LHCN-M2 (cell line): ENCODE measurements at places on chromosomes 7 and 10. TPM values are rescaled to one million over a fixed set of nuclear protein-coding genes. Genes with fewer than 3 reads are reported as not detected.

Gene CREB5
- total RNA-seq, result 6.5 and 9.0 TPM in 2 replicates

Gene NUTM2A
- total RNA-seq, result 0.06 and 0.26 TPM in 2 replicates

Gene SMKR1
- total RNA-seq, result 0.46 and 0.71 TPM in 2 replicates

Gene CLEC5A
- not detected in 2 replicates for total RNA-seq

Gene PTPN20
- not detected in 2 replicates for total RNA-seq

Gene NUTM2D
- total RNA-seq, result 0.90 and 1.4 TPM in 2 replicates

Gene HOXA4
- 7.5 and 8.9 TPM in 2 replicates for total RNA-seq

Gene FAM241B
- total RNA-seq, result not detected in 2 replicates

Gene TRPV6
- total RNA-seq, result not detected in 2 replicates

Gene CPN1
- not detected in 2 replicates for total RNA-seq

Gene ASZ1
- total RNA-seq, result not detected in 2 replicates

Gene NUTM2E
- 0.06 TPM in 1 of 2 replicates, not detected in the other for total RNA-seq

GRCh38 chr7:124989911-124990310 lies 60.3 kb upstream of the POT1 start:
- DNase-seq, result peak; percentile 4

- no peak for DNase-seq
These were observed 1140.9 kb downstream of the XPNPEP1 start for GRCh38 chr10:108782411-108782810.

DNA sequence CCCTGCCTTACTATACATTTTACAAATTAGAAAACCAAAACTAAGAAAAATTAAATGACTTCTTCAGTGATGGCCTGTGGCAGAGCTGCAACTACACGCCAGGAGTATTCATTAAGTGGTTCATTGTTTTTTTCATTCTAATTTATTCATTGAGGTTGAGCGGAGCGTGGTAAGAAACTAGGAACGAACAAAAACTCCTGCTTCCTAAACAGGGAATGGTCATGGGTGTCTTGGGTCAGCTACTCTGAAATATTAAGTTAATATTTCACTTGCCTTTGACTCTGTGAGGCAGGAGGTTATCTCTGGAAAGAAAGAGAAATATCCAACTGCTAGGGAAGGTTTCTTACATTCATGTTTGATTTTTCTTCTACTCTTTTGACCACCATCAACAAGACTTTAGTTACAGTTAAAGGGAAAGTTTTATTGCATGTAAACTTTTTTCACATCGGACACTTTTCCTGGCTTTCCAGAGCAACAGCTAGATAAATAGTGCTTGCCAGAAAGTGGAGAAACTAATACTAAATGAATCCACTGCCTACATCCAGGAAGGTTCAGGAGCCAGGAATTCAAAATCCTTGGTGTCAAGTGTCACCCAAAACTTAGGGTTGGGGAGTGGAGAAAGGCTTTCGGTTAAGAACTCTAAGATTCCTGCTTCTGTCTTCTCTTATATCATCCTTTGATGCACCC lies 896 bp upstream of the GNG11 start:
- DNase-seq, result peak; percentile 52

- DNase-seq, result no peak
These were observed 12.9 kb upstream of the SORBS1 start for GRCh38 chr10:95573964-95574604.

- no peak for DNase-seq
These were observed 179.5 kb downstream of the DNAJB6 start for GRCh38 chr7:157516311-157516710.

DNA sequence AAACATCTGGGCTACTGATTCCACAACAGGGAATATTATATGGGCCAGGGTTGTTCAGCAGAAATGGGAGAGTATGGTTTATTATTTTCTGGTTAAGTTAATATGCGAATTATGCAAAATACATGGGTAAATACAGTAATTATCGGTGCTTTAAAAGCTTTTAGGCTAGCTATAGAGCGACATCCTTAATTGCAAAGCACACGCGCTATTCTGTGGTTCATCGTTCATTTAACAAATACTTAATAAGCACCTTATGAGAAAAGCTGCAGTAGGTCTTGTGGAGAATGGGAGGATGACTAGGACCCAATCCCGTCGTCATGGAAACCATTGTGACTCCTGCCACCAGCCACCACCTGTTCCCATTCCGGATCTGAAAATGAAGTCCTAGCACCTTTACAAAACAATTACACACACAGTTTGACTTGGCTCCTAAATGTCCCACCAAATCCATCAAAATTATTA lies 623 bp upstream of the CEP41 start:
- peak; percentile 83 for DNase-seq

- no peak for DNase-seq
These were observed 487.1 kb downstream of the TCERG1L start for GRCh38 chr10:130824230-130825014.

- DNase-seq, result no peak
These were observed 318.6 kb upstream of the PHF14 start for GRCh38 chr7:10655031-10655430.

- no peak for DNase-seq
These were observed at the start of gene CREB5 for GRCh38 chr7:28411876-28412662. CREB5 (plus strand) TSS chr7:28412518; CDS start chr7:28412915, 397 bp downstream.

DNA sequence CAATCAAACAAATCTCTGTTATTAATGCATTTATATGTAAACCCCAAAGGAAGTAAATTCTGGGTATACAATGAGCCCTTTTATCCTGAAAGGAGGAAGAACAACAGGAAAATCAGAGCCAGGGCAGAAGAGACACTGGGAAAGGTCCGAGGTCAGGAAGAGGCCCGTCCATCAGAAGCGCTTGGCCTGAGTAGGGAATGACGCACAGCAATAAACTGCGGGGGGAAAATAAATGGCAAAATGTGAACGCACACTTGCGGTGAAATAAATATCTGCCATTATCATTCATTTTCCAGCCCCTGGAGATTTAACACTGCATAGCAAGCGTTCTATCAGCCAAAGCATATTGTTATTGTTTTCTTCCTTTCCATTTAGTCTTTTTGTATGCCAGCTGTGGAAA lies 243.4 kb downstream of the COBL start:
- no peak for DNase-seq

GRCh38 chr7:129750091-129750490 lies 138.6 kb downstream of the NRF1 start:
- DNase-seq, result no peak

DNA sequence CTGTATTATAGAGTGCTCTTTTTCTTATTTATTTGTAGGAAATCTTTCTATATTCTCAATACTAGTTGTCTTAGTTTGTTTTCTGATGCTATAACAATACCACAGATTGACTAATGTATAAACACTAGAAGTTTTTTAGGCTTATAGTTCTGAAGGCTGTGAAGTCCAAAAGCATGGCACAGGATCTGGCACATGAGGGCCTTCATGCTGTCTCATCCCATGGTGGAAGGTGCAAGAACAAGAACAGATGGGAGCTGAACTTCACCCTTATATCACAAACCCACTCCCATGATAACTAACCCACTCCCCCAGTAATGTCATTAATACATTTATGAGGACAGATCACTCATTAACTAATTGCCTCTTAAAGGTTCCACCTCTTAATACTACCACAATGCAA lies 109.7 kb downstream of the AVL9 start:
- no peak for DNase-seq

DNA sequence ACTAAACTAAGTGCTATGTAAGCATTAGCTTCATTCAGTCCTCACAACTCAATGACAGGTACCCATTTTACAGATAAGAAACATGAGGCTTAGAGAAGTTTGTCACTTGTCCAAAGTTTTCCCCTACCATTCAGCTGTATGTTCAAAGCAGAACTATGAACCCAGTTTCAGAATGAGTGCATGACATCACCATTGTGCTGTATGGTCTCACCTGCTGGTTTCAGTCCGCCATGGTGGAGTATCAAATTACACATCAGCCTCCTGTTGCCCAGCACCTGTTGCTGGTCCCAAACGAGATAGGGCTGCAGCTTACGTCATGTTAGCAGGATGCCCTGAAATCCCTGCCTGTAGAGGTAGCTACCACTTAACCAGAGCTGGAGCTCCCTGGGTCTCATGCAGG lies 95.0 kb downstream of the DYNC1I1 start:
- DNase-seq, result peak; percentile 15

GRCh38 chr10:13555884-13556510 lies 27.2 kb upstream of the BEND7 start:
- peak; percentile 7 for DNase-seq

DNA sequence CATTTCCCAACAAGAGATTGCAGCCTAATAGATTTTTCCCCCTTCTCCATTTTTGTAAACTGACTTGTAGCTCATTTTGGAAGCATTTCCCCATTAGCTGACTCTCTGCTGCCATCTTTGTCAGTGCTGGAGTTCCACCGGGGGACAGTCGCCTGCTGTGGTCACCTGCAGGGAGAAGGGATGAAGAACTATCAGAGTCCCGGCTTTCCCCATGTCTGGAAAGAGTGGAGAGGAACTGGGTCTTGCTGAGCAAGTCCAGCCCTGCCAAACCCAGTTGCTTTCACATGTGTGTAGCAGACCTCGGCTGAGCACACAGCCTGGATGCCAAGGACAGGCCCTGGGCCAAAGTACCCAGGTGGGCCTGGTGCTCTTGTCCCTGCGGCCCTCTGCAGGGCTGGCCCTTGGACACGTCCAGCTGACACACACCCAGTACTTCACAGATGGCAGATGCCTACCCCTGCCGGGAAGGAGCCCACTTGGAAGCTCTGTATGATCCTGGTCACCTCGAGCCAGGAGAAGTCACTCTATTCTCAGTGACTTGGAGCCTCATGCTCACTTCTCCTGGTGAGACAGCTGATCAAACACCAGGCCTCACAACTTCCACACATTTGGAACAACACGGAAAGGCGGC lies 157.3 kb upstream of the NPVF start:
- DNase-seq, result no peak

GRCh38 chr10:50607356-50607925 lies 16.3 kb downstream of the SGMS1 start:
- DNase-seq, result no peak

DNA sequence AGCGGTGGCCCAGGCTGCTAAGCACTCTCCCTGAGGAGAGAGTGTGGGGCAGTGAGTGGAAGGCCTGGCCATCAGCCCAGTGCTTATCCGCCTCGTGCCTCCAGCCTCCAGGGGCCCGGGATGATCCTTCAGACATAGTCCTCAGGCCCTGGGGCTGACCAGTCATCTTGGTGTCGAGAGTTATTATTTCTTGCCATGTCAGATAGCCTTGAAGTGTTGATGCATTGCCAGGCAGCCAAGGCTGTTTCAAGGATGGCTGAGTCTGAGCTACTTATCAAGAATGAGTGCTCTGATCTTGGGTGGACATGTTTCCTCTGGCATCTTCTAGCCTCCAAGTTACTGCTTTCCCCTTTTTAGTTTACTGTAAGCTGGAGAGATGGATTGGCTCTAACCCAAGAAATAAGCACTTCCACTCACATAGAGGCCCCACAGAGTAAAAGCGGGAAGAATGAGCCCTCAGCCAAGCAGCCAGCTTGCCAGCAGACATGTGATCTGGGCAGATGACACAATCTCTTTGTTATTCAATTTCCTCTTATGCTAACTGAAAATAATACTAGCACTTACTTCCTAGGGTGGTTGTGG lies 136.5 kb upstream of the NAMPT start:
- peak; percentile 63 for DNase-seq

DNA sequence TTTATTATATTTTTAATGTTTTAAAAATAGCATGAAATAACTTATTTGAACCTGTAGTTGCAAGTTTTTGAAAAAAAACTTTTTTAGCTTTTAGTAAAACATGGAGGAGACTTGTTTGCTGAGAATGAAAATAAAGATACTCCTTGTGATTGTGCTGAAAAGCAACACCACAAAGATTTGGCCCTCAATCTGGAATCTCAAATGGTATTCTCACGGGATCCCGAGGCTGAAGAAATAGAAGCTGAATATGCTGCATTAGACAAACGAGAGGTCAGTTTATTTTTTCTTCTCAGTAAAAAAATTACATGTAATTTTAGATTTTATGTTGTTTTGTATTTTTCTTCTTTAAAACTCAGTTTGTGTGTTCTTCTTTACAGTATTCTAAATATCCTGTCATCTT lies 73.5 kb downstream of the ANKIB1 start:
- DNase-seq, result no peak

GRCh38 chr7:137074391-137075030 lies 206.1 kb downstream of the CHRM2 start:
- DNase-seq, result peak; percentile 53

GRCh38 chr7:128815289-128815942 lies 14.8 kb upstream of the FLNC start:
- DNase-seq, result no peak

DNA sequence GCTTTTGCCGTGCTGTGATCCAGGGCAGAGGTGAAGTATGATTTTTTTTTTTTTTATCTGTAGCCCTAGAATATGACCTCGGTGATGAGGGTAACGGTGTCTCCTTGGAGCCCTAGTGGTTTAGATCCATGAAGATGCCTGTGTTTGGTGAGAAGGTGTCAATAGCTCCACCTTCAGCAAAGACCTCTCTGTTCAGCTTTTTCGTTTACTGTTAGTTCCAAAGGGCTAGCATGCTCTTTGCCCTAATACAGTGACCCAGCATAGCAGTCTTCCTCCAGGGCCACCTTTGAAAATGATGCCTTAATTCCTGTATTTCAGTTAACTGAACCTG lies 746 bp upstream of the MRPS16 start:
- no peak for DNase-seq

DNA sequence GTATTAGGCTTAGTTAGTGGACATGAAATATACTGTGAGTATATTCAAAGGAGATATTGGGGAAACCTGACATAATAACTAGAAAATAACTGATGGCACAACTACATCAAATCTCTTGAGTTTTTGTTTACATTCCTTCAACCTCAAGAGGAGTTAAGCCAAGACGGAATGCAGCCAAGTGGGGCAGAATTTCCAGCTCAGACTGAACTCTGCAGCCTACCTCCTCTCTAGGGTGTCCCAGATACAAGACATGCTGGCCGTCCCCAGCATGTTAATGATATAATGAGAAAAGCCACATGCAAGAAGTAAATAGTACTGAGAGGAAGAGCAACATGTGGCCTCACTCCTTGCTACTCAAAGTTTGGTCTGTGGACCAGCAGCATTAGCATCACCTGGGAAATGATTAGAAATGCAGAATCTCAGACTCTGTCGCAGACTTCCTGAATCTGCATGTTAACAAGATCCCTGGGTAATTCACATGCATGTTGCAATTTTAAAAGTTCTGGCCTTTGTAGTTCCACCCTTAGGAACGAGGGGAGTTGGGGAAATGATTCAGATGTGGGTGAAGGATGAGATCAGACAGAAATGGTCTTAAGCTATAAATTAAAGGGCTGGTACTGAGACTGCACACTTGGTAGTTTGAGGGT lies 118.4 kb upstream of the CACUL1 start:
- peak; percentile 37 for DNase-seq

DNA sequence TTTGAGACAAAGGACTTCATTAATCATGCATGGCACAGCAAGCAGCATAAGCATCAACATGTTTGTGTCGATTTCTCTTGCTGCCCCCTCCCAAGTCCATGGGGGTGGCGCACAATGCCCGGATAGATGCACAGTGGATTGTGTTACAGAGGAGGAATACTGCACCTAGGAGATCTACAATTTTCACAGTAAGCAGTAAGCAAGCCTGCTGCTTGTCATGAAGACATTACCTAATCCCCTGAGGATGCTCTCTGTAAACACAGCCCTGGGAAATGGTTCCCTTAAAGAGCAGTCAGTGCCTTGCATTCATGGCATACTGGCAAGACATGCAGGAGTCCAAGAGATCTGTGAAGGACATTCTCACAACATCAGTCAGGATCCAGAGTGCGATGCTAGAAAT lies 137.7 kb downstream of the ETV1 start:
- peak; percentile 47 for DNase-seq

- peak; percentile 24 for DNase-seq
These were observed 28.9 kb downstream of the MAT1A start for GRCh38 chr10:80260295-80261243.

- DNase-seq, result no peak
These were observed 553.6 kb upstream of the GHITM start for GRCh38 chr10:83585686-83586085.

- DNase-seq, result peak; percentile 47
These were observed 832 bp downstream of the XRCC2 start for GRCh38 chr7:152674860-152675758.
